ENCODE measurements at places on chromosomes 11 and 22.

DNA sequence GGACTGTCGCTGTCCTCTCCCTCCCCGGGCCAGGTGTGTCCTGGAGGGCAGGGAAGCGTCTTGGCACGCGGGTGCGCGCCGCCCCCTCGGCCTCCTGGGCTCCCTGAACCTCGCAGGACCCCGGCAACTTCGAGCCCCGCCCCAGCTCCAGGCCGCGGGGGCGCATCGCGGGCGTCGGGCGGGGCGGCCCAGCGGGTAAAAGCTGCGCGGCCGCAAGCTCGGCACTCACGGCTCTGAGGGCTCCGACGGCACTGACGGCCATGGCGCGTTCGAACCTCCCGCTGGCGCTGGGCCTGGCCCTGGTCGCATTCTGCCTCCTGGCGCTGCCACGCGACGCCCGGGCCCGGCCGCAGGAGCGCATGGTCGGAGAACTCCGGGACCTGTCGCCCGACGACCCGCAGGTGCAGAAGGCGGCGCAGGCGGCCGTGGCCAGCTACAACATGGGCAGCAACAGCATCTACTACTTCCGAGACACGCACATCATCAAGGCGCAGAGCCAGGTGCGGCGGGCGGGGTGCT is at the start of gene CST6:
Gene CST6 (plus strand): TSS at position 224 of the 519 bp plus-strand sequence. CDS start 37 bp downstream, at position 261.
- no peak for DNase-seq

DNA sequence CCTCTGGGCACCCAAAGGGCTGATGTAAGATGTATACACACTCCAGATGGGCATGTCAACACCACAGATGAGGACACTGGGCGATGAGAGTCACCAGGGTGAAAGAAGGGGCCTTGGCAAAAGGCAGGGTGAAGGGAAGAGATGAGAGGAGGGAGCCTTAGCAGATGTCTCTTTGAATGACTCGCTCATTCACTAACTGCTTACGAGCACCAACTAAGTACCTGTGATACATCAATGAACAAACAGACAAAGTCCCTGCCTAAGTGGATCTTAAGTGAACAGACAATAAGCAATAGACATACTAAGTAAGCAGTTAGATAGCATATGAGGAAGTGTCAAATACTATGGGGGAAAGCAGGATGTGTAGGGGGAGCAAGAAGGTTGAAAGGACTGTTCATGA is 7.5 kb downstream of the ME3 start:
- no peak for DNase-seq

GRCh38 chr22:49037701-49038245 is 789.9 kb downstream of the BRD1 start:
- no peak for DNase-seq

DNA sequence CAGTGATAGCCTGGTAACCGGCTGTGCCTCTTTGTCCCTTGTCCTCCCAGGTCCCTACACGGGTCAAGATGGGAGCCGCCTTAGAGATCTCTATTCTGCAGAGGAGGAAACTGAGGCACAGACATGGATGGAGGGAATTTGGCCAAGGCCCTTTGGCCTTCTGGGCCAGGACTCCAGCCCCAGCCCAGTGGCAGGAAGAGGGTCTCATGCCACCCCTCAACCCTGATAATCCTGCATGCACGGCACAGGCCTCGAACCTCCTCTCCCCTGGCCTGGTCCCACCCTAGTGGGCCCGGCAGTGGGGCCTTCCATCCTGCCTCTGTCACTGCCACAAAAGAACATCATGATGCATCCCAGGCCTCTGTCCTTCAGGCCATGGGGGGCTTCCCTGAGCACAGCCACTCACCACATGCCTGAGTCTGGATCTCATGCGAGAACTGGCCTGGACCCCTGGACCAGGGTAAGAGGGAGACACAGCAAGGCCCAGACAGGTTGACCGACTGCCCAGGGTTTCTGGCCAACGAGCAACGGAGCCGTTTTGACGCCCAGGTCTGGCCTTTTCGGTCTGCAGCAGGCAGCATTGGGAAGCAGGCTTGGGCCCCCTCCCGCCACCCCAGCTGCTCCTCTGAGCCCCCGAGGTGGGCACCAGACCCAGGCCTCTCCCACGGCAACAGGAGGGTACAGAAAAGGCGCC is 6.5 kb downstream of the LINC01488 start:
- no peak for DNase-seq

GRCh38 chr11:45275828-45276227 is 10.3 kb downstream of the SYT13 start:
- DNase-seq: no peak

DNA sequence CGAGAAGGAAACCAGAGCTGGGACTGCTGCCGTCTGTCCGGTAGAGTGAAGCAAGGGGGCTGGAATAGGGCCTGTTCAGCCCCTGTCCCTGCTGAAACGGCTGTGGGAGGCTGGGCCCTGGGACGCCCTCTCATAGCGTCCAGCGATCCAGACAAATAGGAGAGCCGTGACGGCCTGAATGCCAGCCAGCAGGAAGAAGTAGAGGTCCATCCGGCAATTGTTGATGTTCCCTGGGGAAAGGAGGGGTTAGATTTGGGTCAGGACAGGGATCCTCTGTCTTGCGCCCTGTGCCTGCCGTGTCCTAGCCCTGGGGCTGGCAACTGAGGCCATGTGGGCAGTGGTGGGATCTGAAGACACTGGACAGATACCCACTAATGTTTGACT is 12.9 kb downstream of the TMEM132A start:
- no peak for DNase-seq

DNA sequence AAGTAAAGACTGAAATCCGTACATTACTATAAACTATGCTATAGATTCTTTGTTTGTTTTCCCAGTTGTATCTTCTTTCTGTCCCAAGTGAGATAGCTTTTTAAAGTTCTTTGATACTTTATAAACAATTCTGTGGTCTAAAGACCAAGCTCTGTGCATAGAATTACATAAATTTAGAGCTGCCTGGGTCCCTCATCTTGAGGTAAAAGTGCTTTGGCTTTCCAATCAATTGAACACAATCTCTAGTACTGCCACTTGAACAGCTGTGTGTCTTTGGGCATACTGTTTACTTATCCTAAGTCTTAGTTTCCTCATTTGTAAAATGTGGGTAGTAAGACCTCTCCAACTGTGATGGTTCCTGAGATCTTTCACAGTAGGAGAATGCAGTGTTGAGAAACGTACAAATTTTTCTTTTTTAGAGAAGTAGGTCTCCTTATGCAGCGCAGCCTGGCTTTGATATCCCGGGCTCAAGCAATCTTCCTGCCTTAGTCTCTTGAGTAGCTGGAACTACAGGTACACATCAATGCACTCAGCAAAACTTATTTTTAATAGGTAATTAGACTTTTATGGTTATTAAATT is 2.5 kb upstream of the EED start:
- DNase-seq: no peak

GRCh38 chr11:65182258-65183170 is 786 bp downstream of the CAPN1 start:
- no peak for DNase-seq

- DNase-seq: no peak
Measured at GRCh38 chr11:9566561-9567063, 6.9 kb upstream of the WEE1 start.

GRCh38 chr22:18050065-18050464 is 25.7 kb upstream of the MICAL3 start:
- no peak for DNase-seq

GRCh38 chr22:30607300-30607930 is 441 bp downstream of the TCN2 start:
- no peak for DNase-seq

DNA sequence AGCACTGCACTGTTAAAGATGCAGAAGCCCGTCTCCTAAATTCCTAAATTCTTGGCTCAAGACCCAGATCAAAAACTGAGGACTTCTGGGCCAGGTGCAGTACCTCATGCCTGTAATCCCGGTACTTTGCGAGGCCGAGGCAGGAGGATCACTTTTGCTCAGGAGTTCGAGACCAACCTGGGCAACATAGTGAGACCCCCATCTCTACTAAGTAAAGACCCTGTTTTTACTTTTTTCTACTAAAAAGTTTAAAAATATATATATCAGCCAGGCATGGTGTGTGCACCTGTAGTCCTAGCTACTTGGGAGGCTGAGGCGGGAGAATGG is 29.7 kb downstream of the PDGFB start:
- DNase-seq: no peak

DNA sequence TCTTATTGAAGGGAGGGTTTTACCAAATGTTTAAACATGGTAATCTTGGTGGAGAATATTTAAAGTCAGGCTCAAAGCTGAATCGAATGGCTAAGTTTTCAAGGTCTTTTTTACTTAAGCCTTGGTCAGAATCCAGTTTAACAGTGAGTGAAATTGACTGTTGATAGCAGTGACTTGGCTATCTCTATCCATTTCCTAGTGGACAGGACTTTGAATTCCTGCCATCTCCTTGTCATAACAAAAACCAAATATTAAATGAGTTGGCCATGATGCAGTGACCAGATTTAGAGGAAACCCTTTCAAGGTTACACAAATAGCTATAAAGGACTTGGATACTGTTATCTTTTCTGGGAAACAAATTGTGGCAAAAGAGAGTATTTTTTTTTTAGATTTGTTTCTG is 92.0 kb downstream of the JRKL start:
- DNase-seq: no peak

DNA sequence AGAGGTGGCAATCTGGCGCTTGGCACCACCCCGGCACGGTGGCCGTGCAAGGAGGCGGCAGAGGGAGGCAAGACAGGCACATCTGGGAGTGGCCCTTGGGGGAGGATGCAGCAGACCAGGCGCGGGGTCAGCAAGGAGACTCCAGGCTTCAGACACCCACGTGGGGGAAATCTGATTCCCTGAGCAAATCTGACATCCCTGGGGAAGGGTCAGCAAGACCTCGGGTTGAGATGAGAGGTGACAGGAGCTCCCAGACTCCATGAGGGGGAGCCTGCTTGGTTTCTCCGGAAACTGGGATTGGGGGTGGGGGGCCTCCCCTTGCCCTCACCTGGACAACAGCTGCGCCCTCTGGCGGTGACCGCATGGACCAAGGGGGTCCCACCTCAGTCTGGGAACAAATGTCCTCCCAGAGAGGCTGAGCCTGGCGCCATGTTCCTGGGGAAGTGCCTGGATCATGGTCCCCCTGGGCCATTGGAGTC is 4.0 kb upstream of the RCOR2 start:
- DNase-seq: no peak

DNA sequence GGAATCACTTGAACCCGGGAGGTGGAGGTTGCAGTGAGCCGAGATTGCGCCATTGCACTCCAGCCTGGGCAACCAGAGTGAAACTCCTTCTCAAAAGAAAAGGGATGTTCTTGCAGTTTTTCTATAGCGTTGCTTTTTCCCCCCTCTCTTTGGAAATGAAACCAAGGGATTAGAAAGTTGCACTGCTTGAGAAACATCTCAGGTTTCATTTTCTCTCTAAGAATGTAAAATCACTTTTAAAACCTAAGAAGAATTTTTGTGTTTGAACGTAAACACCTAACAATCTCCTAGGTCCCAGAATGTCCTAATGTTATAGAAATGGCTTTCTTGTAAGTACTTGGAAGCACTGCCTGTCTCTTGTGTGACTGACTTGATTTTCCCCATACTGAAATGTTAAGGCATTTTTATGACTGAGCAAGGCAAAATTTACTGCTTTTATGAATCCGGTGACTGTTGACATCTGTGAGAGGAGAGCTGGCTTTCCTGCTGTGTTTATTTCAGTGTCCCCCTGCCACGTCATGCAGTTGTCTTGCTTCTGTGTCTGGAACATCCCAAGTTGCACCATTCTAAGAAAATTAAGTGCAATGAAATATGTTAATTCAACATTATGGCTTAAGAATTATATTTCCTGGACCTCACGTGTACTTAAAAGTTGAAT is 37.7 kb downstream of the NF2 start:
- no peak for DNase-seq

- no peak for DNase-seq
Measured at GRCh38 chr22:32005453-32005852, 37.6 kb upstream of the SLC5A1 start.

DNA sequence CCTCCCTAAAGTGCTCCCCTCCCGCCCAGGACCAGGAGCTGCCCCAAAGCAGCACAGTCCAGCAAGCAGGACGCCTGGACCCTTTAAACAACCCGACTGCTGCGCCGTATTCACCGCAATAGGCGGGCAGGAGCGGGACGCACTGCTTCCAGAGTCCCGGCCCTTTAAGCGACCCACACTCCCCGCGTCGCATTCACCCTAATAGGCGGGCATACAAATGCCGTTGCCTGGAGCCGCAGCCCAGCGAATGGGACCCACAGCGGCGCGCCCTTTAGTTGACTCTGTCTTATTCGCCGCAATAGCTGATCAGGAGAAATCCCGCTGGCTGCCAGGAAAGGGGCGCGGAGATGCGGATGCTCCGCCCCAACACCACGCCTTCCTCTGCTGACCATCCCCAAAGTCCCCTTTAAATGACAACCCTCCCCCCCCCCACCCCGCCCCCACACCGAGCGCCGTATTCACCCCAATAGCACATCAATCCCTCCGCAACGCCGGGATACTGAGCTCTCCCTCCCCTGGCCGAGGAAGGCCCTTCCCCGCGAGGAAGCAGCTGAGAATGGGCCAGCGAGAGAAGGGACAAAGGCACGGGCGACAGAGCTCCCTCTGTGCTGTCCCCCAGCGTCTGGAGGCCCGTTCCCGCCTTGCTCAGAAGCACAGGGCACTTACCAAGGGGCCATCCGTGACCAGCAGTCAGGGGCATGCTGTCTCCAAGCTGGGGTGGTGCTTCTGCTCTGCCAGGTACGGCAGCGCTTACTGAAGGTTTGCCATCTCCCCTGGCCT is 4.7 kb downstream of the OSBPL5 start:
- peak; percentile 93 for DNase-seq

DNA sequence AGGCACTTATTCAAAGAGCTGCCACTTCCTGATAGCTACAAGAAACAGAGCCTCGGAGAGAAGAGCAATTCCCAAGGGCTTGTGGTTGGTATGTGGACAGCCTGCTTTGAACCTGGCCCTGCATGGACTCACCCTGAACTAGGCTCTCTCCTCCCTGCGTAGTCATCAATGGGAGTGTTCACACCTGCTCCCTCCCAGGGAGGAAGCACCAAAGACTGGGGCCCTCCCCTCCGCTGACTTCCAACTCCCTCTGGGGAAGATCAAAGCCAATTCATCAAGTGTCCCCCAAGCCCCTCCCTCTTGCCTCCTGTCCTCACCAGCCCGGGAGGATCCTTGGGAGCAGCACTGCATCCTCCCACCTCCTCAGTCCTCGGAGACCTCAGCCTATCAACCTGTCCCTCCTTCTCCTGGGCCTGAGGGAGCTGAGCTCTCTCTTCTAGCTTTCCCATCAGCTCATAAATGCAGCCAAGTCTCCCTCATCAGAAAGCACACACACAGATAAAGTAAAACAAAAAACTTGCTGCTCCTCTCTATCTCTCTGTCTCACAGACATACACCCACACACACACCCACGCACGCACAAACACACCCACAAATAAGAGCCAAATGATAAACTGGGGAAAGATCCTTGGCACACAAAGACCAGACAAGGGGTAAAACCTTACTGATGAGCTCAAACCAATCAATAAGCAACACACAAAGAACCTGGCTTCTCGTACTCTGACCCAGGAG is 3.3 kb downstream of the A4GALT start:
- DNase-seq: peak; percentile 67

- no peak for DNase-seq
Measured at GRCh38 chr22:30047364-30047738, 32.9 kb upstream of the HORMAD2 start.
